ENCODE measurements at places on chromosomes 7 and 10.

GRCh38 chr10:46514431-46514861 is 42.0 kb downstream of the GPRIN2 start:
- DNase-seq, result no peak

DNA sequence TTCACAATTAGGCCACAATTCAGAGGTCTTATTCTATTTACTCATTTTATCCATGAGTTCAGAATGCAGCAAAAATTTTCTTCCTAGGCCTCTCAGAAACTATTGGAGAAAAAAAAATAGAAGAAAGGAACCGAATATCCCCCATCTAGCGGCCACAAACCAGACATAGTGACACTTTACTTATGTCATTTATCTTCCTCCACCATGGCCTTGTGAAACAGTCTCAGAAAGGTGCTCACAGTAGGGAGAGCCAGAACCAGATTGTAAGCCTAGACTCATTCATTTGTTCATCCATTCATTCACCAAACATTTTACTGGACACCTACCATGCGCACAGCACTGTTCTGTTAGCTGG is 16.0 kb downstream of the CREB3L2 start:
- no peak for DNase-seq

GRCh38 chr7:12323415-12323814 is 80.2 kb downstream of the VWDE start:
- no peak for DNase-seq

GRCh38 chr7:134201569-134202261 is 74.6 kb downstream of the LRGUK start:
- no peak for DNase-seq

DNA sequence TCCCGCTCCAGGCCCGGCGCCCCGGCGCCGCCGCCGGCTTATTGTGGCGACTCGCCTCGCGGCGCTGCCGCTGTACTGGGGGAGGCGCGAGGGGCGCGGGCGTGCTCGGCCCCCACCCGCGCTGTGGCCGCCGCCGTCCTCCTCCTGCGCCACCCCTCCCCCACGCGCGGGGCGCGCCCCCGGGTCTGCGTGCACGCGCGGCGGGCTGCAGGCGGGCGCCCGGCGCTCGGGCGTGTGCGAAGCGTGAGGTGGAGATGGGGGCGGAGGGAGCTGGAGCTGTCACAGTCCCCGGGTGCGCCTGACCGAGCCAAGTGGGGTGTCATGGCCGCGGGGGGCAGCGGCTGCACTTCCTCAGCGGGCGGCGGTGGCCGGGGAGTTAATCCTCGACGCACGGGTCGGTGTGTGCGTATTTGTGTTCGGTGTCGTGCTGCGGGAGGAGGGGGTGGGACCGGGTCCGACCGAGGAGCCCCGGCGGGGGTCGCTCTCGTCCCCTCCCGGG is 672 bp downstream of the LCOR start:
- peak; percentile 49 for DNase-seq

DNA sequence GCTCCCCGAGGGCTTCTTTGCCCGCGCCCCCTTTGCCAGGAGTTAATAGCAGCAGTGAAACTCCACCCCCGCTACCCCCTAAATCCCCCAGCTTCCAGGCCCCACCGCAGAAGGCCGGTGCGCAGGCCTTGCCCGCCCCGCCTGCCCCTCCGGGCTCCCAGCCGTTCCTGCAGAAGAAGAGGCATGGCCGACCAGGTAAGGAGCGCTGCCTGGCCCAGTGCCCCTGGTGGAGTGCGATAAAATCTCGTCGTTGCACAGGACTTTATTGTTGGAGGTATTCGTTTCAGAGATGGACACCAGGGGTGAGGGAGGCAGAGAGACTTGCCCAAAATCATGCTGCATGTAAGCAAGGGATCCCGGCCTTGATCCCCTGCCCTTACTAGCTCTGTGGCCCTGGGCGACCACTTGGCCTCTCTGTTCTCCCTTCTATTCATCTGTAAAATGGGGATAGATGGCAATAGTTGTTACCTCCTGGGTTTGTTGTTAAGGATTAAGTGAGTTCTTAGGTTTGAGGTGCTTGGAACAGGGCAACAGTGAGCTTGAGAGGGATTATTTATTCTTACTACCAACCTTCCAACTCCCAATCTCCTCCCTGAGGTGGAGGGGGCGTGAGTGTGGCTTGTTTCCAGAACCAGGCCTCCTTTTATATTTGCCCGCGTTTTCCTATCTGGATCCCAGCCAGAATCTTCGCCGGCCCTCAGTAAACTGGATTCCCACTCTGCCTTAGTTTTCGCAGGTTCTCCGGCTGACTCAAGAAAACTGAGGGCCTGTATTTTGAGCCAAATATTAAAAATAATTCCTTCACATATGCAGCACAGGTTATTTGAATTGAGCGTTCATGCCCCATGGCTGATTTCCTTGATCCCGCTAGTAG is 78.3 kb downstream of the WIPF3 start:
- no peak for DNase-seq

- no peak for DNase-seq
Observed at GRCh38 chr7:83509255-83510021, 139.5 kb downstream of the SEMA3E start.

Data from NCI-H1048 (cell line).